Esophagus squamous epithelium (tissue), 5 donors: ENCODE measurements at places on chromosomes 6 and 20.

GRCh38 chr20:48129345-48129942 lies 344.2 kb upstream of the SULF2 start:
- DNase-seq: no peak

DNA sequence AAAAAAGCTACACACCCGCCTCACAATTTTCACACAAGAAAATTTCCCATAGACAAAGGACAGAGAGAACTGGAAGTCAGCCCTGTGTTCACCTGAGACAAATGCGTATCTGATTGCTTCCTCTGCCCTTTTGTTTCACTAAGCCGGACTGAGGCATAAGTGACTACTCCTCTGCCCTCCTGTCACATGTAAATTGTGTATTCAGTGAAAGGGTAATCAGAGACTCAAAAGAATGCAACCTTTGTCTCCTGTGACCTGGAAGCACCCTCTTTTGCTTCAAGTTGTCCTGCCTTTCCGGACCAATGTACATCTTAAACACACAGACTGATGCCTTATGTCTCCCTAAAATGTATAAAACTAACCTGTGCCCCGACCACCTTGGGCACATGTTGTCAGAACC lies 483.8 kb upstream of the EYS start:
- no peak for DNase-seq

- no peak for DNase-seq
These were observed 30.4 kb downstream of the CD40 start for GRCh38 chr20:46148313-46149208.

DNA sequence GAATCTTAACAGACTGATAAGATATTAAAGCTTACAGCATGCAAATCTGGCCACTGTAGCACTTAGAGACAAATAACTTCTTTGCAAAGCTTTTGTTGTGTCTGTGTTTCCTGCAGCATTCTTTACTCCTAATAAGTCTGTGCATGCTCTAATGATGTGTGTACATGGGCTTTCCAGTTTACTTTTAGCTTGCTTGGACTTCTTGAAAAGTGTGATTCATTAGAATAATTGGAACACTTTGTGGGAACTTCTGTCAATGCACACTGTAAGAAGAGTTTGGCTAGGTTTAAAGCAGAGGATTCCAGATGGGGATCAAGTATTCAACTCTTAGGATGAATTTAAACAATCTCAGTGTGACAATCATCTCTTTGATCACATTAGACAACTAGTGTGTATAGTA lies 22.1 kb upstream of the TINAG start:
- no peak for DNase-seq

GRCh38 chr6:30828027-30828962 lies 56.0 kb upstream of the DDR1 start:
- DNase-seq: no peak

GRCh38 chr6:132607544-132608233 lies 16.4 kb downstream of the TAAR2 start:
- DNase-seq: no peak

DNA sequence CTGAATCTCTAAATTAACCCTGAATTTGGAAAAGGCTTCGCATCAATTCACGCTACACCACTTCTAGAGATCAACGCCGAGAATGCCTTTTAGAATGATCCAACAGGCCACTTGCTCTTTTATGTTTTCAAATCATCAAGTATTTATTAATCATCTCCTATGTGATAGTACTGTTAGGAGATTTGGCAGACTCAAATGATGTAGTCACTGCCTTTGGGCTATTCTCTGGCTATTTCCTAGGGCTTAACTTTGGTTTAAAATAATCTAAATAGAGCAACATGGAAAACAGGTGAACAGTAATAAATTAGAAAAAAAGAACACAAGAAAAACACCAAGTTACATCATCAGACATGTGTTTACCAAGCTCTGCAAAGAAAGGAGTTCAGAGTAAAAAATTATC lies 140.3 kb downstream of the TENT5A start:
- no peak for DNase-seq

- DNase-seq: no peak
These were observed 109.9 kb downstream of the RNF144B start for GRCh38 chr6:18497006-18497405.

GRCh38 chr20:24778585-24779031 lies 170.5 kb upstream of the CST7 start:
- DNase-seq: no peak

DNA sequence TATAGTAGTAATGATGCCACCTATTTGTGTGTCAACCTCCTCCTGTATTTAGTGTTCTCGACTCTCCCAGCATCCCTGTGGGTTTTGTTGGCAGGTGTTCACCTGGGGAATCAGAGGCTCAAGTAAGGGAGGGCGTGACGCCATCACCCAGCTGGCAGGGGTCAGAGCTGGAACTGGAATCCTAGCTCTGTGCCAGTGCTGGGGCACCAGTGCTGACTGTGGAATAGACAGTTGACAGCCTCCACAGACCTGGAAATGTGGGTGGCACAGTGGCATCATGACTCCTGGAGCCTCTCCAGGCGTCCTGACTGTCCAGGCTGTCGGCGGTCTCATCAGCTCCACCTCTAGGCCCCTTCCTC lies 102.8 kb downstream of the SYCP2 start:
- DNase-seq: no peak

DNA sequence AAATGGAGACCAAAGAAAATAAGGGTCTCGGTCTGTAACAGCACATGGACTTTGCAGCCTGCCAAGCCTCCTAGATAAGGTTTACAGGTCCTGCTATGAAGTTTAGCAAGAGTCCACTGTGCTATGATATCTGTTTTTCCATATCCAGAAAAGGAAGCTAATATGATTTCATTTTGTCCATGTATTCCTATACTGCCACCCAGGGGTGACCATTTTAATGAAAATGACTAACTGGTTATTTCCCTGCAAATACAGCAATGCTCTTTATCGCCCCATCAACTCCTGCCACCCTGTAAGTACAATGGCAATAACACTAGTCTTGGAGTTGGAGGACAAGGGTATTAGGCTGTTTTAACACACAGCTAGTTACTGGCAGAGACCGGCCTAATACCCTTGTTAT lies 115.2 kb upstream of the GLP1R start:
- DNase-seq: no peak

DNA sequence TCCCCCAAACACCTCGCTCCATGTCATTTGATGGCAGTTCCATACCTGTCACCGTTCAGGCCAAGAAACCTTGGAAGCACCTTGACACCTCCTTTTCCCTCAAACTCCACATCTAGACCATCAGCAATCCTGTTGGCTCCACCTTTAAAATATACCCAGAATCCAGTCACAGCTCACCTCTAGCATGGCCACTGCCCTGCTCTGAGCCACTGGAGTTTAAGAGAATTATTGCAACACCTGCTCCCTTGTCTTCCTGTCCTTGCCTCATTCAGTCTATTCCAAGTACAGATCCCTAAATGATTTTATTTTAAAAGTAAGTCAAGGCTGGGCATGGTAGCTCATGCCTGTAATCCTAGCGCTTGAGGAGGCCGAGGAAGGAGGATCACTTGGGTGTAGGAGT lies 11.6 kb upstream of the TRIB3 start:
- no peak for DNase-seq

- no peak for DNase-seq
These were observed 61.7 kb downstream of the TMEM242 start for GRCh38 chr6:157261606-157262005.

GRCh38 chr6:155033021-155033791 lies 38.1 kb downstream of the TIAM2 start:
- DNase-seq: no peak

GRCh38 chr6:76992553-76992952 lies 470.7 kb downstream of the HTR1B start:
- DNase-seq: no peak

DNA sequence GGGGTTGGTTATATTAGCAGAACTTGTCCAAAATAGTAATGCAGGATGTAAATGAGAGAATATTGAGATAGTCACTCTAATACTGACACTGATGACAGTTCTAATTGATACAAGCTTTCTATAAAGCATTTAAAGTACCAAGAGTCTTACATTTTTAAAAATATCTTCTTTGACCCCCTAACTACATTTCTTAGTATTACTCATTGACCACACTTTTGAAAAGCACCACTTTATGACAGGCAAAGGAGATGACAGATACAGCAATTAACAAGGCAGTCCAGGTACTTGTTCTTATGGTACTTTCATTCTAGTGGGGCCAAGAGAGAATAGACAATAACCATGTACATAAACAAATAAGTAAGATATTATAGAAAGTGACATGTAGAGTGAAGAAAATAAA lies 139.4 kb upstream of the EYA4 start:
- no peak for DNase-seq

- DNase-seq: no peak
These were observed 124.8 kb downstream of the MAP3K7 start for GRCh38 chr6:90462102-90462501.

DNA sequence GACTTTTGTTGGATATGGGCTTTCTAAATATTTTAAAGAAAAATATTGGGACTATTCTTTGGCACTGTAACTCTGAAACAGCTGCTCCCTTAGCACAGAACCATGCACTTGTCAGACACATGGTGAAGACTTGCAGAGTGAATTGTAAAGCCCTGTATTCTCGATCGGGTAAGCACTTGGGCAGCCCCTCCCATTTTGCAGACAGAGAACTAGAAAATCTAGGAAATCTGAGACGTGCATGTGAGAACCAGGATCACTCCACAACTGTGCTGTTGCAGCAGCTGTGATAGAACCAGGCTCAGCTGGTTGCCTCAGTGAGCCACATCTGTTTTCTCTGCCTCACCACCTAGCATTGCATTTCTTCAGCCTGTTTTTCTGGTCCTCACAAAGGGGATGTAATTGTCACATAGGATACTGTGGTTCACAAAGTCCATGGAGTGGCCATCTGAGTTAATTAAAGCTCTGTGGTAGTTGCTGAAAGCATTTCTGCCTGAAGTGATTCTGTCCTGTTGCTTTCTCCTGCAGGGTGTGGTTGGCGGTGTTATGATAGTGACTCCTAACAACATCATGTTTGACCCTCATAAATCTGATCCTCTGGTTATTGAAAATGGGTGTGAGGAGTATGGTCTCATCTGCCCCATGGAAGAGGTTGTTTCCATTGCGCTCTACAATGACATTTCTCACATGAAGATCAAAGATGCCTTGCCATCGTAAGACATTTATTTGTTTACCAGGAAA lies 71.8 kb upstream of the HINT3 start:
- no peak for DNase-seq

- no peak for DNase-seq
These were observed 11.0 kb downstream of the RIPOR2 start for GRCh38 chr6:24924580-24925356.

GRCh38 chr6:112223070-112223861 lies 31.1 kb downstream of the LAMA4 start:
- no peak for DNase-seq

- no peak for DNase-seq
These were observed 3.4 kb downstream of the TSPO2 start for GRCh38 chr6:41045664-41046063.

GRCh38 chr6:118197539-118197938 lies 290.5 kb downstream of the SLC35F1 start:
- DNase-seq: no peak

- no peak for DNase-seq
These were observed 192.4 kb downstream of the BMP2 start for GRCh38 chr20:6959900-6960312.

GRCh38 chr20:41170386-41171105 lies 33.2 kb downstream of the PLCG1 start:
- no peak for DNase-seq

DNA sequence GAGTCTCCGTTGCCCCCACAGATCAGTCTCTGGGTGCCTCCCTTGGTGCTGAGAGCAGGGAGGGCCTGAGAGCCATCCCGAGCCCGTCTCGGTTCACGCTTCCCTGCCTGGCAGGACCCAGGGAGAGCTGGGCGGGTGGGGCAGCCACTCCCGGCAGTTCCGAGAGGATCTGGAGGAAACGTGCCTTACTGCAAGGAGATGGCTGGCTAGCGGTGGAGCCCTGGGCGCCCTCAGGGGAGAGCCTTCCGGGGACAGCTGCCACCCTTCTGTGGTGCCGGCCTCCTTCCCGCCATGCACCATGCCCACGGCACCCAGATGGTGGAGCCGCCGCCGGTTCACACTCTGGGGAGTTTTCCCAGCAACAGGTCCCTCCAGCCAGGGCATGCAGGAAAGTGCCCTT lies 45.8 kb upstream of the SLCO4A1 start:
- DNase-seq: no peak

DNA sequence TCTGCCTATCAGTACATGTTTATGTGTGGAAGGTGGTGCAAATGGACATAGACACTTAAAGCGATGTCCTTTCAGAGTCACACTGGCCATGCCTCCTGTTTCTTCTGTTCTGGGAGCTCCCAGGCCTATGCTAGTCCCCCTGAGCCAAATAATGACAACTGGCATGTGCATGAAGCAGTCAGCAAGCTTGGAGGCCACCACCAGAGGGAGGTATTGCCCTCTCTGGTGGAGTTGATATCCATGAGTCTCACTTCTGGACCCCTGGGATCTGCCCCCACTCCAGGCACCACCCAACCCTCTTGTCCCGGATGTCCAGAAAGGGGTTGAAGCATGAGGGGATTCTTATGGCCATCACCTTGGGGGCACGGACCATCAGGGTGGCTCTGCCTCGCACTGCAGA lies 172.2 kb downstream of the AIG1 start:
- no peak for DNase-seq

- no peak for DNase-seq
These were observed 242.4 kb upstream of the STXBP5 start for GRCh38 chr6:146961831-146962230.

DNA sequence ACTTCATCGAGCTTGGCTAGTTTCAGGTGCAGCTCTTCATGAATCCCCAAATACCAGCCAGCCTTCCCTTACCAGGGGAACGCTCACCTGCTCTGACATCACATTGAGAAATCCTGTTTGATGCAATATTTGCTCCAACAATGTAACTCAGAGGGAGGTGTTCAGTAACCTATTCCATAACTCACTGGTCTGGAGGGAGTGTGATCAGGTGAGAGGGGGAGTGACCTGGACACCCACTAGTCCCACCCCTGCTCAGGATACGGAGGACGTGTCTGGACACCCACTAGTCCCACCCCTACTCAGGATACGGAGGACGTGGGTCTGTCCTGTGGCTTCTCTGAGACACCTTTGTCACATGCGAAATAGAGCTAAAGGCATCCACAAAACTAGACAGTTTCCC lies 70.3 kb downstream of the HUS1B start:
- DNase-seq: no peak

GRCh38 chr6:136494059-136494458 lies 56.2 kb downstream of the MAP7 start:
- no peak for DNase-seq
